ENCODE measurements at places on chromosomes 6 and 20.

- no peak for DNase-seq
Measured at GRCh38 chr20:51573576-51574243, 31.2 kb upstream of the NFATC2 start.

DNA sequence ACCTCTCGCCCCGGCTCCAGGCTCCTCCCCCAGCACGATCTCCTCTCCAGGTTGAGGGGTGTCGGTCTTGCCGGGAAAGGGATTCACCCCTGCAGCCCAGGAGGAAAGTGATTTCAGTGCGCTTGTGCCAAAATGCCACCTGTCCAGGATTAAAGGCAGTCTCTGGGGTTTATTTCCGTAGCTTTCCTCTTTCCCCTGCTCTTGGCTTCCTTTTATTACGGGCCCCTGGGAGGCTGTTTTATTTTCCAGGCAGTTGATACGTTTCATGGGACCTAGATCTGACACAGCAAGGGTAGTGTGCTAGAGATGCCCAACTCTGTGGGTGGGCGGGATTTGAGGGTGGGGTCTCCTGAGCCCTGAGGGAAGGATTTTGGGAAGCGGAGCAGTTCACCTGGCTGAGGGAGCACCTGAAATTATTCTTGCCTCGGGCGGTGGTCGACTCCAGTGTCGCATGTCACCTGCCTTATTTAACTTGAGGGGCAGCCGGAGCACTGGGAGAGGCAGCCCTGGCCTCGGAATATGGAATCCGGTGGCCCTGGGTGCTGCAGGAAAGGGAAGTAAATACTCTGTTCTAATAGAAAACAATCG is 9.5 kb upstream of the NKX2-2 start:
- no peak for DNase-seq

GRCh38 chr6:18978337-18979128 is 591.4 kb downstream of the RNF144B start:
- no peak for DNase-seq

- DNase-seq = no peak
Measured at GRCh38 chr6:50724381-50725124, 11.2 kb downstream of the TFAP2D start.

GRCh38 chr6:44049163-44049988 is 77.9 kb downstream of the MRPL14 start:
- DNase-seq = no peak

DNA sequence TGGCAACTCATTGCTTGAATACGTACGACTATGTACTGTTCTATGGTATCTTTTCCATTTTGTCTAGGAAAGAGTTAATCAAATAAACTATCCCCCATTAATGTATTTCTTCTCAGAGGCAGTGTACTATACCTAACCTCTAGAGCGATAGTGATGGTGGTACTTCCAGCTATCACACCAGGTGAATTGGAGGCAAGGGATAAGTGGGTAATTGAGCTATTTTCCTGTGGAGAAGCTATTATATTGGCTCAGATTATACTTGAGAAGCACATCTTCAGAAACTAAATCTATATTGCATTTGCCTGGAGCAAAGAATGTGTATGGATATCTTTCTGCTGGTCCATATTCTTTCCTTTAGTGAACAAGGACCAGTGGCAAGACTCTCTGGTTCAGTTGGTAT is 430.7 kb upstream of the KHDRBS2 start:
- DNase-seq = no peak

DNA sequence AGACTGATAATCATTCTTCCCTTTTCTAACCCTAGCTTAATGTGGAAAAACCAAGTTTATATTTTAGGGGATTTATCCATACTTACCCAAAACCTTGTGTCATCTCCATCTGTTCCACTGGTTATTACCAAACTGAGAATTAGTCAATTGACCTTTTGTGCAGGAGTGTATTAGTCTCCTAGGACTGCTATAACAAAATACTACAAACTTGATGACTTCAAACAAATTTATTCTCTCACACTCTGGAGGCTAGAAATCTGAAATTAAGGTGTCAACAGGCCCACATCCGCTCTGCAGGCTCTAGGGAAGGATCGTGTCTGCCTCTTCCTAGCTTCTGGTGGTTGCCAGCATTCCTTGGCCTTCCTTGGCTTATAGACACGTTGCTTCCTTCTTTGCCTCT is 12.7 kb upstream of the GMDS start:
- no peak for DNase-seq

- no peak for DNase-seq
Measured at GRCh38 chr6:113447088-113447831, 409.9 kb upstream of the MARCKS start.

Data from GM12864 (cell line).